ENCODE measurements at places on chromosomes 12 and 14. TPM values are rescaled to one million over a fixed set of nuclear protein-coding genes. Genes with fewer than 3 reads are reported as not detected.

SLC11A2 gene
- total RNA-seq = 38.2 TPM

TMEM121 gene
- total RNA-seq = 11.5 TPM

ATN1 gene
- total RNA-seq = 40.1 TPM

TGM1 gene
- total RNA-seq = 3.0 TPM

GARIN6 gene
- not detected for total RNA-seq

CBLN3 gene
- 5.0 TPM for total RNA-seq

PAN2 gene
- total RNA-seq = 48.7 TPM

DHRS2 gene
- total RNA-seq = 1.1 TPM

DTD2 gene
- total RNA-seq = 14.7 TPM

ARHGDIB gene
- total RNA-seq = 1,284 TPM

RPGRIP1 gene
- total RNA-seq = not detected

CAPZA3 gene
- not detected for total RNA-seq

PTHLH gene
- total RNA-seq = not detected

DAO gene
- not detected for total RNA-seq

KERA gene
- total RNA-seq = not detected

OR5AU1 gene
- total RNA-seq = not detected

KRT1 gene
- total RNA-seq = not detected

COX6A1 gene
- 329 TPM for total RNA-seq

IFT81 gene
- 2.2 TPM for total RNA-seq

TMEM253 gene
- total RNA-seq = not detected

KRT72 gene
- total RNA-seq = not detected

CBX5 gene
- 102 TPM for total RNA-seq

SLC16A7 gene
- total RNA-seq = 14.5 TPM

GLIPR1L1 gene
- not detected for total RNA-seq

KRT71 gene
- not detected for total RNA-seq

CYP27B1 gene
- total RNA-seq = 5.4 TPM

HNRNPA1 gene
- total RNA-seq = 1,232 TPM

Data from activated CD8-positive, alpha-beta memory T cell treated with anti-CD3 and anti-CD28 coated beads, Interleukin-2, amount 10 ng/mL, durations not matched to agents 7 days and 5 days (primary cell).